Testis (tissue), 5 donors: ENCODE measurements at places on chromosomes 6 and 20.

DNA sequence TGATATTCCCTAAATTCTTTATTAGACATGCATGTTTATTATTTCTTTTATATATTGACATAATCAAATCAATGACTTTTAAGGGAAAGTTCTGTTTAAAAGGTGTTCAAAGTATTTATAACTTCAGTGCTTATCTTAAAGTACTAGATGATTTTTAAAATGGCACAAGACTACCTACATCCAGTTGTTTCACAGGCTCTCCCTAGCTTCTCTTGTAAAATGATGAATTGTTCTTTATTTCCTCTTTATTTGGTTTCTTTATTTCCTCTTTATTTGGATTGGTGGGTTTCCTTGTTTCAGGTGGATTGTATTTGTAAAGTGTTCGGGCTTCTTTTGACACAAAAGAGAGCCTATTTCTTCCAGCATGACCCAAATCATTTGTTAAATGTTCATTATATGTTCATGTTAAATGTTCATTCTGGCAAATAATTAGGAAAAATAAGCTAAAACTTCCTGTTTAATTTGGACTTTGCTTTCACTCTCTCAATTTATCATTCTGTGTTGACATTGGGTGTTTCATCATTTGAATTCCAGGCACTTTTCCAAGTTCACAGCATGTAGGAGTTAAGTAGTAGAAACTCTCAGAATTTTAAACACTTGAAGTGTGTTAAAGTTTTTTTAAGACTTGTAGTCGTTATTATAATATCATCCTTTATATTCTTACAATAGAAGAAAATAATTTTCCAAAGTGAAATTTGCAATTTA lies 24.6 kb downstream of the MLIP start:
- no peak overlapping the region for H3K4me3 ChIP-seq
- no peaks in the 10 kb centered on the region for H3K36me3 ChIP-seq
- DNase-seq = no peak
- no peaks in the 10 kb centered on the region for H3K4me1 ChIP-seq
- H3K27ac ChIP-seq = no peak overlapping the region

DNA sequence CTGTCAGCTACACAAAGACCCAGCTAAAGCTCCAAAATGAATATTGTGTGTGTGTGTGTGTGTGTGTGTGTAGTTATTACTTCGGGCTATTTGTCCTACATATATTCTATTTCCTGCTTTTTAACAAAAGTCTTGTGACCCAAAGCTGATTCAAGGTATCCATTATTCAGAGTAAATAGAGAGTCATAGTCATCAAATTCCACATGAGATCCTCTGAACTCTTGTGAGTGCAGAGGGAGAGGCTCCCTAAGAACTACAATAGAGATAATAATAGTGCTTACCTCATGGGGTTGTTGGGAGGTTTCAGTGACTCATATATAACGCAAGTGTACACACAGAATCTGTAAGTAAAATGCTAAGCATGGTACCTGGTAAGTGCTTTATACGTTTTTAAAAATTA lies 95.6 kb upstream of the SHLD1 start:
- H3K4me1 ChIP-seq = peaks cover 24% of the 10 kb centered on the region
- DNase-seq = no peak
- H3K27me3 ChIP-seq = no peaks in the 10 kb centered on the region
- no peak overlapping the region for H3K27ac ChIP-seq

GRCh38 chr20:49029203-49029602 lies 16.9 kb upstream of the CSE1L start:
- no peaks in the 10 kb centered on the region for H3K36me3 ChIP-seq
- no peak for DNase-seq
- no peak overlapping the region for H3K4me3 ChIP-seq
- no peaks in the 10 kb centered on the region for H3K4me1 ChIP-seq
- H3K27ac ChIP-seq = no peak overlapping the region

GRCh38 chr20:15061061-15061430 lies 723.6 kb upstream of the FLRT3 start:
- DNase-seq = no peak
- no peaks in the 10 kb centered on the region for H3K4me1 ChIP-seq
- H3K27ac ChIP-seq = no peak overlapping the region
- H3K4me3 ChIP-seq = no peak overlapping the region
- H3K36me3 ChIP-seq = no peaks in the 10 kb centered on the region

DNA sequence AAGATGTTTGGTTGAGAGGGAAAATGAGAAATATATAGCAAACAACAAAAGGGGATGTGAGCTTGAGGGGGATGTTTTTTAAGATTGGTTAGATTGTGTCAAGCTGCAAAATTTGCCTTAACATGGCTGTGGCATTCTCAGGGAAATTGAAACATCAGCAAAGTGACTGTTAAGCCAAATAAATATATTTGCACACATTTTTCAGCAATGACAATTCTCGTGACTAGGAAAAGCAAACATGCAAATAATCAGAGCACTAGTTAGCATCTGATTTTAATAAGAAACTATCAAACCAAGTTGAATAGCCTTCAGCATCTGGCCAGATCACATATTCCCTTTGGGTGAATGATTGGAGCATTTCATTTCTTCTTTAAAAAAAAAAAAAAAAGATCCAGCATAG lies 262.8 kb downstream of the TBC1D7 start:
- no peak overlapping the region for H3K27ac ChIP-seq
- no peak for DNase-seq

DNA sequence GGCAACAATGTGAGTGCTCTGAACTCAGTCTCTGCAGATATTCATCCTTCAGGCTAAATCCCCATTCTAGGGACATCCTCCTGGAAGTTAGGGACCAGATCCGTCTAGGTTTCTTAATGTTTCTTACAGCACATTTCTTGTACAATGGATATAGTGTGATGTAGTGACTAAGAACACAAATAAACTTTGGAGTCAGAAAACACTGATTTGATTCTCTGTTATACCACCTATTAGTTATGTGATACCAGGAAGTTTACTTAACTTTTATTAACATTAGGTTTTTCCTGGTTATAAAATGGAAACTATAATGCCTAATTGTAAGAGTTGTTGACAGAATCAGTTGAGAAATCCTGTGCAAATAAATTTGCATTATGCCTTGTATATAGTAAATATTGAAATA lies 57.6 kb upstream of the KCNQ5 start:
- no peaks in the 10 kb centered on the region for H3K36me3 ChIP-seq
- H3K4me1 ChIP-seq = no peaks in the 10 kb centered on the region
- DNase-seq = no peak

DNA sequence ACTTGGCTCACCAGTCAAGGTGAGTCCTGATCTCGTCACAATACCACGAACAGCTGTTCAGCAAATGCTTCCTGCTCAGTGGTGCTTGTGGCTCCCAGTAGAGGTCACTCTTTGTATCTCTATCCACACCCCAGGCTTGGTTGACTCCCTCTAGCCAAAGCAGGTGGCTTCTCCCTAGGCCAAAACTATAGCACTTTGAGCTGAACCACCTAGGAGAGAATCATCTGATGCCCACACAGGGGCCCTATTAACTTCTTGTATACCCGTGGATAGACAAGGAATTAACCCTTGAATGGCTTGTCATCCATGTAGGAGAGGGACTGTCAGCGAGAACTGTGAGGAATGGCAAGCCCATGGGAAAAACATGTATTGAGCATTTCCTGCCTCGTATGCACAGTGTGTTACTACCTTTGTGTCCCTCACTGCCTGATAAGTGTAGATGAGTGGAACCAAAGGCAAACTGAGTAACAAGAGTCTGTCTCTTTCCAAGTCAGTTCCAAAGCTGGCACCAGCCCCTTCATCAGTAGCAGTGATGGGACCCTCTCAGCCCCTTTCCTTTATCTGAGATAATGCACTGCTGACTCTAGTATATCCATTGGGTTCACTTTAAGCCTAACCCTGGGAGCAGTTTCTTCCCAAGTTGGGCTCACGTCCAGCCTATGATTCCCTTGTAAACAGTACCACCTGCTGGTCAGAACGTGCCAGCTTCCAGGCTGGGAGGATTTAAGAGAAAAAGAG lies 42.5 kb downstream of the EIF2S2 start:
- peak overlapping the region; percentile 21 for H3K27ac ChIP-seq
- H3K4me1 ChIP-seq = peaks cover 17% of the 10 kb centered on the region
- no peaks in the 10 kb centered on the region for H3K36me3 ChIP-seq
- H3K27me3 ChIP-seq = no peaks in the 10 kb centered on the region

GRCh38 chr6:114997813-114998292 lies 655.0 kb upstream of the HS3ST5 start:
- no peaks in the 10 kb centered on the region for H3K4me1 ChIP-seq
- no peak overlapping the region for H3K27ac ChIP-seq
- H3K4me3 ChIP-seq = no peak overlapping the region
- H3K27me3 ChIP-seq = no peaks in the 10 kb centered on the region
- no peak for DNase-seq
- H3K36me3 ChIP-seq = no peaks in the 10 kb centered on the region

GRCh38 chr20:20386192-20386591 lies 18.3 kb downstream of the INSM1 start:
- no peaks in the 10 kb centered on the region for H3K27me3 ChIP-seq

GRCh38 chr6:108874470-108875160 lies 26.4 kb downstream of the ARMC2 start:
- H3K4me3 ChIP-seq = no peak overlapping the region
- H3K27me3 ChIP-seq = no peaks in the 10 kb centered on the region
- no peaks in the 10 kb centered on the region for H3K36me3 ChIP-seq
- DNase-seq = no peak

DNA sequence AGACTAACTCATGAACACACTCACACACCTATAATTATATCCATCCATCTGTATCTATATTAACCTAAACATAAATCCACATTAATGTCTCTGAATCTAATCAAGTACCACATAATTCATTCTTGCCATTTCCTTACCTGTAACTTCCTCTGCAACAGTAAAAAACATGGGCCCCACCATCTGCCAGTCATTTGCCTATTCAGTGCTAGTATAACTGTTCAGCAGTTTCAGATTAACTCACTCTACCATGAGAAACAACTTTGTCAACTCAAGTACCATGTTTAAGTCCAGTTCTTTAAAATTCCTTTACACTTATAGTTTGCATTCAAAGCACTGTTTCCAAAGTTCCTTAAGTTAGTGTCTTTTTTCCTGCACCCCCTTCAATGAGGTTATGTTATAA lies 68.8 kb downstream of the LAMP5 start:
- H3K4me3 ChIP-seq = no peak overlapping the region
- H3K27me3 ChIP-seq = no peaks in the 10 kb centered on the region

DNA sequence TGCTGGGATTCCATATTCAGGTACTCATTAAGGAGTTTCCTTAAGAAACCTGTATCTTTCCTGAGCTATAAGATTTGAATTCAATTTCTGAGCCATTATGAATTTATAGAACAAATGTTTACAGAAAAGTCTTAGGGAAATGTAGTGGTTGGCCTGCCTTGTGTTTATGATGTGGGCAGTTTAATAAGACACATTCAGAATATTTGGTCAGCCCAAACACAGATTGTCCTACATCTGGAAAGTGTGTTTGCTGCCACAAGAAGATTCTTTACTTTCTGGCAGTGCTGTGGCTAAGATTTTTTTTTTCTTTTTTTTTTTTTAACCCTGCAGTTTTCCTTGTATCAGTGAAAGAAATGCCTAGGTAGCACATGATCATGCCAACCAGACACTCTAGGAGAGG lies 15.2 kb downstream of the TBX18 start:
- no peak overlapping the region for H3K4me3 ChIP-seq
- no peak for DNase-seq
- no peak overlapping the region for H3K27ac ChIP-seq
- no peaks in the 10 kb centered on the region for H3K36me3 ChIP-seq
- H3K4me1 ChIP-seq = no peaks in the 10 kb centered on the region

- H3K4me3 ChIP-seq = no peak overlapping the region
- no peak for DNase-seq
- H3K27me3 ChIP-seq = no peaks in the 10 kb centered on the region
These were observed 137.5 kb upstream of the SLC24A3 start for GRCh38 chr20:19074828-19075516.

- no peaks in the 10 kb centered on the region for H3K4me1 ChIP-seq
- H3K36me3 ChIP-seq = no peaks in the 10 kb centered on the region
- H3K27ac ChIP-seq = no peak overlapping the region
- no peak for DNase-seq
- no peak overlapping the region for H3K4me3 ChIP-seq
These were observed 44.1 kb upstream of the FAM8A1 start for GRCh38 chr6:17556014-17556413.

DNA sequence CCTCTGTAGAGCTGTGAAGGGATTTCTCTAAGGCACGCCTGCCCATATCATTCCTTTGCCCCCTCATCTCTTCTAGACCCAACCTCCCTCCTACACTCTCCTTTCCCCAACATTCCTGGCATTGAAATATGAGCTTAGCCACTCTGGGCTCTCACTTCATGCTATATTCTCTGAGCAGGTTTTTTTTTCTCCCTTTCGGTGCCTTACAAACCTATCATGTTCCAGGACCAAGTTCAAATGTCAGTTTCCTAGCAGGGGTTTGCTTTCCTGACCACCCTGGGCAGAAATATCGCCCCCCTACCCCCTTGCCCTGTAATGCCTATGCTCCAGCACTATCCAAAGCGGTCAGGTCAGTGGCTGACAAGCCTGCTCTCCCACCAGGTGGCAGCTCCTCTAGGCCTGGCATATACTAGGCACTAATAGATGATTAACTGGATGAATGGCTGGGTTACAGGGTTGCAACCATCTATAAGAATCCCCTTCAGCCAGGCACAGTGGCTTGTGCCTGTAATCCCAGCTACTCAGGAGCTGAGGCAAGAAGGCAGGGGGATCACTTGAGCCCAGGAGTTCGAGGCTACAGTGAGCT lies 25.7 kb upstream of the AAR2 start:
- no peak for DNase-seq
- H3K27ac ChIP-seq = no peak overlapping the region
- no peaks in the 10 kb centered on the region for H3K27me3 ChIP-seq
- no peak overlapping the region for H3K4me3 ChIP-seq
- no peaks in the 10 kb centered on the region for H3K36me3 ChIP-seq

DNA sequence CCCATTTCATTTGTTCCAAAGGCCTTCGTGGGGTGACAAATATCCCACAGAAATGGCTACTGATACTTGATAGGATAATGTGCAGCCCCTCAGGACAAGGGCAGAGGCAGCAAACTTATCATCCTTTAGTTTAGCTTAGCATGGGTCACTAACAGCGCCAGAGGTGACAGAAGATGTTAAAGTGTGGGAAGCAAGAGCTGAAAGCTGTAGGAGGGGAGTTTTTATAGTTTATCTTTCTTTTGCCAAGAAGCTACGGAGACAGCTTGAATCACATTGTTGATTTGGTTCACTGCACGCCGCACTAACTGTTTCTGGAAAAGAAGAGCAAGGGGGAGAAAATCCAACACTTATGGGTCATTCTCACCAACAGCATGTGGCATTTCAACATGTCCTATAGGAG lies 773.9 kb upstream of the MMS22L start:
- H3K4me3 ChIP-seq = no peak overlapping the region
- H3K27me3 ChIP-seq = no peaks in the 10 kb centered on the region
- H3K27ac ChIP-seq = no peak overlapping the region
- H3K36me3 ChIP-seq = no peaks in the 10 kb centered on the region

GRCh38 chr20:10631126-10631525 lies 42.7 kb downstream of the JAG1 start:
- no peak for DNase-seq
- no peak overlapping the region for H3K4me3 ChIP-seq
- H3K27ac ChIP-seq = no peak overlapping the region

GRCh38 chr6:123965894-123966293 lies 162.2 kb downstream of the NKAIN2 start:
- no peaks in the 10 kb centered on the region for H3K36me3 ChIP-seq
- no peak overlapping the region for H3K4me3 ChIP-seq
- H3K27ac ChIP-seq = no peak overlapping the region
- H3K27me3 ChIP-seq = no peaks in the 10 kb centered on the region
- no peak for DNase-seq
